ENCODE measurements at places on chromosomes 13 and 19.

- no peak for DNase-seq
Measured at GRCh38 chr19:6930190-6930589, 42.8 kb downstream of the ADGRE1 start.

GRCh38 chr19:43928820-43929219, 6.3 kb downstream of the ZNF45 start:
- no peak for DNase-seq

DNA sequence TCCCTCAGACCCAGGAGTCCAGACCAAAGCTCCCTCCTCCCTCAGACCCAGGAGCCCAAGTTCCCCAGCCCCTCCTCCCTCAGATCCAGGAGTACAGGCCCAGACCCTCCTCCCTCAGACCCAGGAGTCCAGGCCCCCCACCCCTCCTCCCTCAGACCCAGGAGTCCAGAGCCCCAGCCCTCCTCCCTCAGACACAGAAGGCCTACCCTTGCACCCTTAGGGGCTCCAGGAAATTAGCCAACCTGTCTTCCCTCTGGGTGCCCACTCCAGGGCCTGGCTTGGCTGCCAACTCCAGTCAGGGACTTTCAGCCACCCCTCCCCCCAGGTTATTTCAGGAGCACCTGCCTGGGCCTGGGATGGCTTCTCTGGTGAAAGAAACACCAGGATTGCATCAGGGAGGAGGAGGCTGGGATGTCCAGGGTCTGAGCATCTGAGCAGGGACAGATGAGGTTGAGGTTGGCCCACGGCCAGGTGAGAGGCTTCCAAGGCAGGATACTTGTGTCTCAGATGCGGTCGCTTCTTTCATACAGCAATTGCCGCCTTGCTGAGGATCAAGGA, at the start of gene FGF21:
TSS of gene FGF21 (plus strand) at position 441 of the 558 bp plus-strand sequence. CDS start 713 bp downstream, outside the sequence.
- DNase-seq, result no peak

GRCh38 chr13:33281951-33282595, 3.5 kb downstream of the STARD13 start:
- no peak for DNase-seq

GRCh38 chr19:52536448-52536800, 9.0 kb downstream of the ZNF808 start:
- DNase-seq, result no peak

All from body of pancreas (tissue), 4 donors.